Endothelial cell of umbilical vein (primary cell): ENCODE measurements at places on chromosomes 11 and 22. TPM values are rescaled to one million over a fixed set of nuclear protein-coding genes. Genes with fewer than 3 reads are reported as not detected.

SCYL1 gene
- total RNA-seq: 88.2 and 88.7 TPM in 2 replicates

CLDN5 gene
- 165 and 198 TPM in 2 replicates for total RNA-seq

CHADL gene
- 0.69 and 2.1 TPM in 2 replicates for total RNA-seq

DERL3 gene
- 2.4 and 3.4 TPM in 2 replicates for total RNA-seq

RPS13 gene
- total RNA-seq: 1,051 and 1,169 TPM in 2 replicates

DEFB131B gene
- not detected in 2 replicates for total RNA-seq

MMP10 gene
- total RNA-seq: 15.0 and 22.8 TPM in 2 replicates

MICAL3 gene
- 63.4 and 63.7 TPM in 2 replicates for total RNA-seq

DDT gene
- total RNA-seq: 89.5 and 106 TPM in 2 replicates

CD3D gene
- not detected in 2 replicates for total RNA-seq

TMEM45B gene
- total RNA-seq: not detected in 2 replicates

RFPL1 gene
- total RNA-seq: not detected in 2 replicates

SYCE3 gene
- total RNA-seq: not detected in 2 replicates

PGA5 gene
- total RNA-seq: not detected in 2 replicates

PKNOX2 gene
- total RNA-seq: 0.11 and 0.14 TPM in 2 replicates

IGLL1 gene
- total RNA-seq: not detected in 2 replicates

AMOTL1 gene
- total RNA-seq: 37.8 and 41.8 TPM in 2 replicates

C1QTNF4 gene
- total RNA-seq: 1.7 and 1.8 TPM in 2 replicates

FAM227A gene
- 1.4 and 1.9 TPM in 2 replicates for total RNA-seq

TP53I11 gene
- total RNA-seq: 78.2 and 79.4 TPM in 2 replicates

FOLR3 gene
- total RNA-seq: not detected in 2 replicates
